ENCODE measurements at places on chromosomes 5 and 9. TPM values are rescaled to one million over a fixed set of nuclear protein-coding genes. Genes with fewer than 3 reads are reported as not detected.
A peak's percentile ranks its signal among the peaks of the same experiment; 100 is the strongest.

UBAP1 gene
- 32.5 TPM for total RNA-seq

GRCh38 chr5:157348049-157348400, 82.1 kb downstream of the CYFIP2 start:
- DNase-seq, result no peak
- H3K4me1 ChIP-seq, result peaks cover 49% of the 10 kb centered on the region
- no peak overlapping the region for H3K27ac ChIP-seq
- peaks cover 79% of the 10 kb centered on the region for H3K36me3 ChIP-seq

DNA sequence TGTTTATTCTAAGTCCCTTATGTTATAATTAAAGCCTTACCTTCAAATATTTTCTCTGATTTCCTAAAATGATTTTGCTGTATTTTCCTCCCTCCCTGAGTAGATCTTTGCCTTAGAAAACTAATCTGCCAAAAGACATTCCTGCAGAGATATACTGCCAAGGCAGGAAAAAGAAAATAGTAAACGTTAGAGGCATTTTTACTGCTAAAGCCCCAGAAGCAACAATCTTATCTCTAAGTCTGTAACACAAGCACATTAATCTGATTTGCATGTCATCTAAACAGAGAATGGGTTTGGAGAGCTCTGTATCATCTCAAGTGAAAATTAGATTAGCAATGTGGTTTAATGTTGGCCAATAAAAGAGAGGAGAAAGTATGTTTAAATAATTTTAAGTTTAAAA, 847.7 kb downstream of the MAT2B start:
- no peak for DNase-seq
- H3K27me3 ChIP-seq, result no peaks in the 10 kb centered on the region

GRCh38 chr5:133950821-133951612, 17.4 kb downstream of the C5orf15 start:
- H3K27ac ChIP-seq, result no peak overlapping the region
- peaks cover 2% of the 10 kb centered on the region for H3K4me1 ChIP-seq

DNA sequence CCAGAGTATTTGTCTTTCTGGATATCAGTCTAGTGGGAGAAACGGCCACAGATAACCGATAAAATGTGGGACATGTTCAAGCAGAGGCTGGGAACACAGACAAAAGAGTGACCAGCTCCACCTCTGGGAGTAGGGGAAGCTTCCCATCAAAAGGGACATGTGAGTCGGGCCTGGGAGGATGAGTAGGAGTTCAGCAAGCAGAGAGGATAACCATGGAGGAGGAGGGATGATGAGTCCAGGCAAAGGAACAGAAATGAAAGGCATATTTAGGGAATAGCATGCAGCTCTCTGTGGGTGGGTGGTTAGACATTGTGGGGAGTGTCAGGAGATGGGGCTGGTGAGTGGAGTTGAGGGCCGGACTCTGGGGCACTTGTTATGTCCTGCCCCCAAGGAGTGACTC, 61.5 kb downstream of the ERGIC1 start:
- H3K27ac ChIP-seq, result peak overlapping the region; percentile 2
- DNase-seq, result no peak
- peaks cover 13% of the 10 kb centered on the region for H3K4me1 ChIP-seq
- no peaks in the 10 kb centered on the region for H3K27me3 ChIP-seq

GRCh38 chr9:134221273-134222017, 57.1 kb upstream of the RNU6ATAC start:
- H3K27ac ChIP-seq, result no peak overlapping the region
- H3K36me3 ChIP-seq, result no peaks in the 10 kb centered on the region
- DNase-seq, result no peak
- no peaks in the 10 kb centered on the region for H3K4me1 ChIP-seq
- H3K27me3 ChIP-seq, result no peaks in the 10 kb centered on the region

DNA sequence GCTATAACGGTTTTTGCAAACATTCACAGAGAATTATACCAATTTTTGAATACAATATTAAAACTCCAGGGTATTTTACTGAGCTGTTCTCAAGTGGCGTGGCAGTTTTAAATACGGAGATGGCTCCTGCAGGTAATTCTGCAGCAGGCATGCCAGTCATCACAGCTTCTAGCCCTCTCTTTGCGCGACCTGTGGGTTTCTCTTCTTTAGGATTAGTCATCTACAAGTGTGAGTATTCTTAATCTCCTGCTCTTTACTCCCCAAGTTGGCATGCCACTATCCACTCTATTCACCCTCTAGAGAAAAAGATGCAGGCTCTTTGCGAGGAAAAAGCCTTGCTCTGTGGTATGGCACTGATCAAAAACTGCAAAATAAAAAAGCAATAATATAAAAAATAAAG, 43.9 kb downstream of the ANKRD31 start:
- H3K36me3 ChIP-seq, result no peaks in the 10 kb centered on the region
- H3K27ac ChIP-seq, result no peak overlapping the region
- no peak overlapping the region for H3K4me3 ChIP-seq
- DNase-seq, result no peak
- no peaks in the 10 kb centered on the region for H3K27me3 ChIP-seq

- peaks cover 4% of the 10 kb centered on the region for H3K36me3 ChIP-seq
- H3K27me3 ChIP-seq, result no peaks in the 10 kb centered on the region
- no peak overlapping the region for H3K4me3 ChIP-seq
- peaks cover 4% of the 10 kb centered on the region for H3K4me1 ChIP-seq
- no peak overlapping the region for H3K27ac ChIP-seq
- no peak for DNase-seq
These were observed 103.0 kb downstream of the PCSK5 start for GRCh38 chr9:75993434-75993833.
